ENCODE measurements at places on chromosomes 3 and 15.

GRCh38 chr15:61126811-61127210, 102.3 kb downstream of the RORA start:
- no peak for DNase-seq

GRCh38 chr3:167323572-167323971, 56.5 kb downstream of the ZBBX start:
- no peak for DNase-seq

- no peak for DNase-seq
Observed at GRCh38 chr3:128188956-128189355, 35.7 kb downstream of the EEFSEC start.

DNA sequence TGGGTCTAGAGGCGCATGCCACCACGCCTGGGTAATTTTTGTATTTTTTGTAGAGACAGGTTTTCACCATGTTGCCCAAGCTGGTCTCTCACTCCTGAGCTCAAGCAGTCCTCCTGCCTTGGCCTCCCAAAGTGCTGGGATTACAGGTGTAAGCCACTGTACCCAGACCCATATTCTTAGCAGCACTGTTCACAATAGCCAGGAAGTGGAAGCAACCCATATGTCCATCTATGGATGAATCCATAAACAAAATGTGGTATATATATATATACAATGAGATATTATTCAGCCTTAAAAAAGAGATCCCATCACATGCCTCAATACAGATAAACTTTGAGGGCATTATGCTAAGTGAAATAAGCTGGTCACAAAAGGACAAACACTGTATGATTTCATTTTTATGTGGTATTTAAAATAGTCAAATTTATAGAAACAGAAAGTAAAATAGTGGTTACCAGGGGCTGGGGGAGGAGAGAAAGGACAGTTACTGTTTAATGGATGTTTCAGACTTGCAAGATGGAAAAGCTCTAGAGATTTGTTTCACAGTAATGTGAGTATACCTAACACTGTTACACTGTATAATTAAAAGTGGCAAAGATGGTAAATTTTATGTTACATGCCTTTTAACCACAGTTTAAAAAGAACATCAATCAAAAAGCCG, 35.7 kb upstream of the GRAMD1C start:
- DNase-seq, result no peak

- DNase-seq, result no peak
Observed at GRCh38 chr3:112005091-112005672, 6.5 kb downstream of the TAGLN3 start.

DNA sequence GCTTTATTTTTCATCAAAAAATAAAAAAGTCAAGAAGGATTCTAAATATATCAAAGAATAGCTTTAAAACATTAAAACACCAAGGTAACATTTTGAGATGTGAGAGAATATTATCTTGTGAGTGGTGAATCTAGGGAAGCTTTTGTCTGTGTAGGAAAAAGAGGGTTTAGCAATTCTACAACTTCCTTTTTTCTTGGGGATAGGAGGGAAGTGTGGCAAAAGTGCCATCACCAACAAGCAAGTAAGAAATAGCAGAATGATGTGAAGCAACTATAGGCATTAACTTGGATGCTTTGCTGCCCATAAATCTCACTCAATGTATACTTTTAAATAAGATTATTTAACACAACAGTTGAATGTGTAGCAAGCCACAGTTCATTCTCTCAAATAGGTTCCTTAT, 57.8 kb upstream of the SUCLG2 start:
- no peak for DNase-seq

- no peak for DNase-seq
Observed at GRCh38 chr3:180571831-180572598, 29.9 kb upstream of the TTC14 start.

DNA sequence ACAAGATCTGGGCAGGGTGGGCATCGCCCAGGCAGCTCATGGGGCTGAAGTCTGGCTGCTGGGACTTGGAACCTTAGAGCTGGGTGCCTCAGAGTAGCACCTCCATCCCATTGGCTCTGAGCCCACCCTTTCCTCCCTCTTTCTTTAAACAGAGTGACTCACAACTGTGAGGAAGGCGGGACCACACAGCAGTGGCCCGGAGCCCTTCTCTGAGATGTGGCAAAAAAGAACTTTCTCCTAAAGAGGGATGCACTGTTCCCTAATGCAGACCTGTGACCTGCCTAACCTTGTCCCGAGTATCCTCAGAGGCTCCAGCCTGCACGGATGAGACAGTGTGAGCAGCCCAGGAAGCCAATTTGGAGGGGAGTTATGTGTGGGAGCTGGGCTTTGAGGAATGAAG, 23.6 kb downstream of the PRR20G start:
- DNase-seq, result no peak

DNA sequence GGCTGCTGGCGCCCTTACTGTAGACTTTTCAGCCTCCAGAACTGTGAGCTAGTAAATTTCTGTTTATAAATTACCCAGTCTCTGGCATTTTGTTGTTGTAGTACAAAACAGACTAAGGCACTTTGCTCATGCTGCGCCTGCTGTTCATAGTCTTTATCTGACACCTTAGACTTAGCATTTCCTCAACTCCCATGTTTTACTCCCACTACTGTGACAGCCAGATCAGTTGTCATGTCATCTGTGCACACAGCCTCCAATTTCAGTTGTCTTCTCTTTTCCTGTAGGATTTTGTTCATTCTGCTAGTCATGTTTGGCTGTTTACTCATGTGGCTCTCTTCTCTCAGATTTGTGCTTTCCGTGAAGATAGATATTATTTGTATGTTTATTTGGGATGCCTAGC, 62.0 kb downstream of the TCF12 start:
- DNase-seq, result no peak

DNA sequence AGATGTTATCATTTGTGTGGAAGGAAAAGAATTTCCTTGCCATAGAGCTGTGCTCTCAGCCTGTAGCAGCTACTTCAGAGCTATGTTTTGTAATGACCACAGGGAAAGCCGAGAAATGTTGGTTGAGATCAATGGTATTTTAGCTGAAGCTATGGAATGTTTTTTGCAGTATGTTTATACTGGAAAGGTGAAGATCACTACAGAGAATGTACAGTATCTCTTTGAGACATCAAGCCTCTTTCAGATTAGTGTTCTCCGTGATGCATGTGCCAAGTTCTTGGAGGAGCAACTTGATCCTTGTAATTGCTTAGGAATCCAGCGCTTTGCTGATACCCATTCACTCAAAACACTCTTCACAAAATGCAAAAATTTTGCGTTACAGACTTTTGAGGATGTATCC, 15.1 kb downstream of the KLHL24 start:
- DNase-seq, result no peak

DNA sequence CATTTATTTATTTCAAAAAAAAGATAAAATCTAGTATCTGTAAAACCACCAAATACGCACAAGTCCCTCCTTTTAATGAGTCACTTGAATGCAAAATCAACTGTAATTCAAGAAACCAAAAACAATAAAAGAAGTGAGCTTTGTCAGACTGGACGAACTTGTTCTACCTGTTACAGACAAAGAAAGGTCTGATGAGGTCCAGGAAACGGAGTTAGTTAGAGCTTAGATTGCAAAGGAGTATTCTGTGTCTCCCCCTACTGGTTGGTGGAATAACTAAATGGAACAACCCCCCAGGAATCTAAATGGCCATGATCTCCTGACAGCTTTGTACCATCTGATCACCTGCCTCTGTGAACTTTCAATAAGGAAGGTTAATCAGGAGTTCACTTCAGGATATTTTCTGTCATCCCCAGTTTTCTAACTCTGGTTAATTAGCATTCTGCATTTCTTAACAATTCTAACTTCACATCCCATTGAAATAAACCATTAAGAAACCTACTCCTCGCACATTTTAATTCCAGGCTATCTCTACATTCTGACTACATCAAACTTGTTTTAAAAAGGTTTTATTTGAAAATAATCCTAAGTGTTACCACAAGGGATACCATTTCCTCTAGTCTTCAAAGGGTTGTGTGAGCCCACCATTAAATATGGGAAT, 333.0 kb upstream of the SATB1 start:
- DNase-seq, result peak; percentile 18

GRCh38 chr15:66896611-66897010, 168.8 kb upstream of the SMAD3 start:
- no peak for DNase-seq

- DNase-seq, result no peak
Observed at GRCh38 chr3:148789146-148789545, 38.5 kb upstream of the CPB1 start.

DNA sequence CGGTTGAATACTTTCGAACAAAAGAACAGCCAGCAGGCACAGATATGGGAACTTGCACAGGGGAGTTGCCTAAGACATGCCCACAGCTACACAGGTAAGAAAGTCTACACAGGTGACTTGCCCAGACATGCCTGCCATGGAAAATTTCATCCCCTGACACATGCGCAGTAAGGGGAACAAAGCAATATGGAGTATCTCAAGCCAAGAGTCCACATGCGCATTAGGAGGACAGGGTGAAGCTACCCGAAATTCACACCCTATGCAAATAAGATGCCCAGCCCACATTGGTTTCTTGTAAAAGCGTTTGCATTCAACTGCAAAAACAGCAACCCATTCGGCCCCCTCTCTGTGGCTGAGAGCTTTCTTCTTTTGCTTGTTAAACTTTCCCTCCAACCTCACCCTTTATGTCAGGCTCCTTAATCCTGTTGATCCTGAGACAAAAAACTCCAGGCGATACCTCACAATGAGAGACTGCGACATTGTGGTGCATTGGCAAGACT, 49.3 kb upstream of the TRPM1 start:
- no peak for DNase-seq

DNA sequence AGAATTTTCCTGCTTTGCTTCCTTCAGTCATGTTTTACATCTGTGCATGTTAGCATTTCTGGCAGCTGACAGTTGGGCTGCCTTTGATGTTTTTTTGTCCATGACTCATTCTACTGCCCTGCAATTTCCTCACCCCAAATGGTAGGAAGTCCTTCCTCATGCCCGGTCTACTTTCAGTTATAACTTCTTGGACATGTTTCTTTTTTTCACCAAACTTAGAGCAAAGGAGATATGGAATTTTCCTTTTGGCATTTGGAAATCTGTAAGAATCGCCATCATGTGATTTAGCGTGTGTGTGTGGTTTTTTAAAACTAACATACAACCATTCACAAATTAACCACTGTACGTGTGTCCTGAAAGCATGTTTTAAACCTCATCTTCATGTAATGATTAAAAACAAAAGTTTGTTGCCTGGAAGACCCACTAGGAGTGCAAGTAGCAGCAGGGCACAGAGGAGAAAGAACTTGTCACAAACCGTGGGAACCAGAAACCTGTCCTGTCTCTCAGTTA, 430.7 kb upstream of the CFAP20DC start:
- no peak for DNase-seq

DNA sequence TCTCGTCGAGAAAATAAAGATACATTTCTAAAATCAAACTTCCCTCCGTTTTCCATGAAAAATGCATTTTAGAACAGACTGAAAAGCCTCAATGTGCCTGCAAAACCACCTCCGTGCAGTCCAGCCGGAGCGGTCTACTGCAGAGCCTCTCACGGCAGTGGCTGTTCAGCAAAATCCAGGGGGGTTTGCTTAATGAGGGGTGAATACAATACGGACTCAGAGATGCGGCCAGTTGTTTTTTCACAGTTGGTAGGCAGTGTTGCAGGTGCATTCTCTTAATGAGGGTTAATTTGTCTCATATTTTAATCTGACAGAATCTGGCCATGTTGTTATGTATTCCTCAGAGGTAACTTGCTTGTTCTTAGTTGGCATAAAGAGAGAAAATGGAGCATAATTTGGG, 223.0 kb downstream of the EBLN2 start:
- peak; percentile 4 for DNase-seq

Measured in NCI-H1092 (cell line).